ENCODE measurements at places on chromosomes 11 and 22. TPM values are rescaled to one million over a fixed set of nuclear protein-coding genes. Genes with fewer than 3 reads are reported as not detected.
A peak's percentile ranks its signal among the peaks of the same experiment; 100 is the strongest.

GRCh38 chr22:40414838-40415505 is 44.6 kb downstream of the SGSM3 start:
- no peaks in the 10 kb centered on the region for H3K27me3 ChIP-seq
- no peak overlapping the region for H3K4me3 ChIP-seq
- DNase-seq, result no peak

The PARVG gene
- 76.9 TPM for total RNA-seq

The MFNG gene
- 155 TPM for total RNA-seq

DNA sequence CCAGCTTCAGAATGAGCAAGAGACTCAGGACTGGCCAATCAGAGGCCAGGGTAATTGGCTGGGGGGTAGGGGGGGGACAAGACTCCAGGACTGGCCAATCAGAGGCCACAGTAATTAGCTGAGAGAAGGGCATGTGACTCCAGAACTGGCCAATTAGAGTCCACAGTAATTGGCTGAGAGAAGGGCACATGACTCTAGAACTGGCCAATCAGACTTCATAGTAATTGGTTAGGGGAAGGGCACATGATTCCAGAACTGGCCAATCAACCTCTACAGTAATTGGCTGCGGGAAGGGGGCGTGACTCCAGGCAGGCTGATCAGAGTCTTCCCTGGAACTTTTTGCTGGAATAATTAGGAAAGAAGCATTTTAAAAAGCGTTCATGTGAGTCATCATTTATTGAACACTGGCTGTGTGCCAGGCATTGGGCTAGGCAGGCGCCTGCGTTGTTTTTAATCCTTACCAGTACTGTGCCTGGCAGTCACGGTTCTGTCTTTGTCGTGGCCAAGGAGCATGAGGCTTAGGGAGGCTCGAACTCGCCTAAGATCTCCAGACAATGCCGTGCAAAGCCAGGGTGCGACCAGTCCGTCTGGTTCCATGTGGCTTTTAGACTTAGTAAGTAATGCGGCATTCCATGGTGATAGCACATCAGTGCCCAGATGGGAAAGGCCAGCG is 508.1 kb downstream of the TBC1D22A start:
- no peak for DNase-seq
- no peak overlapping the region for H3K27ac ChIP-seq
- H3K4me1 ChIP-seq, result no peaks in the 10 kb centered on the region
- no peak overlapping the region for H3K4me3 ChIP-seq

- peak; percentile 42 for DNase-seq
- peak overlapping the region; percentile 85 for H3K27ac ChIP-seq
- H3K27me3 ChIP-seq, result no peaks in the 10 kb centered on the region
- H3K4me1 ChIP-seq, result peaks cover 89% of the 10 kb centered on the region
- no peak overlapping the region for H3K4me3 ChIP-seq
These were observed 10.9 kb downstream of the BMAL1 start for GRCh38 chr11:13288375-13289029.

- no peak overlapping the region for H3K4me3 ChIP-seq
- peaks cover 4% of the 10 kb centered on the region for H3K4me1 ChIP-seq
- H3K36me3 ChIP-seq, result peaks cover 6% of the 10 kb centered on the region
- no peak overlapping the region for H3K27ac ChIP-seq
- no peaks in the 10 kb centered on the region for H3K27me3 ChIP-seq
These were observed 7.5 kb downstream of the CAPN1 start for GRCh38 chr11:65189191-65189590.

DNA sequence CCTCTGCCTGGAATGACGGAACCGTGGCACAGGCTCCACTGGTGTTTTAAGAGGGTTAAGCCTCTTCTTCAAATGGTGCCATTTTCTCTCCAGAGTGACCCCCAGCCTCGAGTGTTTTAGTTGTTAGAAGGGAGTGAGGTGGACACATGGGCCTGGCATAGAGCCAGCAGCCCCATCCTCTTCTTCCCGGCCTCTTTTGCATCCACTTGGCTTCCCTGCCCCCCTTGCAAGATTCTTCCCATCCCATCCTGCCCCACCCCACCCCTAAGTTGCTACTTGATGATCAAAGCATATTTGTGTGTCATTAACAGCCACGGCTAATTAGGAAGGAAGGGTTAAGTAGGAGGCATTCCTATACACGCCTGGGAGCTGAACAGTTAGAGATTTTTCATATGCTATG is 72.3 kb upstream of the CRYBB3 start:
- no peaks in the 10 kb centered on the region for H3K27me3 ChIP-seq
- no peak overlapping the region for H3K27ac ChIP-seq
- peaks cover 2% of the 10 kb centered on the region for H3K36me3 ChIP-seq
- no peak overlapping the region for H3K4me3 ChIP-seq
- DNase-seq, result no peak

The RAB3IL1 gene
- total RNA-seq, result not detected

The VSIG2 gene
- total RNA-seq, result 0.32 TPM

The ANO9 gene
- total RNA-seq, result 29.0 TPM

DNA sequence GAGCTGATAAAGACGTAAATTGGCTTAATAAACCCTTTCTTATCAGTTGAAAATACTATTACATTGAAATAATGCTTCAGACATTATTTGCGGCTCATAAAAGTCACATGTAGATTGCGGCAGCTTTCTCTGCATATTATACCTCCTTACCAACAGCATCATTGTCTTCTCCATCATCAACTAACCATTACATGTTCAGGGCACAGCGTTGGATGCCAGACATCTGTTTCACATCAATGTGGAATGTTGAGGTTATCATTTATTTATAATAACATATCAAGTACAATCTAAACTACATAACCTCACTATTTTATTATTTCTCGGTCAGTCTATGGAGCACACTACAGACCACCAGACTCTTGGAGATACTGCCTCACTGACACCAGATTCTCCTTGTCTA is 573.8 kb upstream of the FAT3 start:
- no peaks in the 10 kb centered on the region for H3K27me3 ChIP-seq
- no peaks in the 10 kb centered on the region for H3K4me1 ChIP-seq
- no peaks in the 10 kb centered on the region for H3K36me3 ChIP-seq
- no peak overlapping the region for H3K4me3 ChIP-seq
- H3K27ac ChIP-seq, result no peak overlapping the region

Data from activated CD8-positive, alpha-beta T cell treated with anti-CD3 and anti-CD28 coated beads for 36 hours (primary cell).